ENCODE measurements at places on chromosomes 2 and 18.

- DNase-seq, result no peak
These were observed 9.1 kb downstream of the CNNM4 start for GRCh38 chr2:96769814-96770213.

- DNase-seq, result no peak
These were observed 7.4 kb upstream of the NPC1 start for GRCh38 chr18:23593720-23594119.

DNA sequence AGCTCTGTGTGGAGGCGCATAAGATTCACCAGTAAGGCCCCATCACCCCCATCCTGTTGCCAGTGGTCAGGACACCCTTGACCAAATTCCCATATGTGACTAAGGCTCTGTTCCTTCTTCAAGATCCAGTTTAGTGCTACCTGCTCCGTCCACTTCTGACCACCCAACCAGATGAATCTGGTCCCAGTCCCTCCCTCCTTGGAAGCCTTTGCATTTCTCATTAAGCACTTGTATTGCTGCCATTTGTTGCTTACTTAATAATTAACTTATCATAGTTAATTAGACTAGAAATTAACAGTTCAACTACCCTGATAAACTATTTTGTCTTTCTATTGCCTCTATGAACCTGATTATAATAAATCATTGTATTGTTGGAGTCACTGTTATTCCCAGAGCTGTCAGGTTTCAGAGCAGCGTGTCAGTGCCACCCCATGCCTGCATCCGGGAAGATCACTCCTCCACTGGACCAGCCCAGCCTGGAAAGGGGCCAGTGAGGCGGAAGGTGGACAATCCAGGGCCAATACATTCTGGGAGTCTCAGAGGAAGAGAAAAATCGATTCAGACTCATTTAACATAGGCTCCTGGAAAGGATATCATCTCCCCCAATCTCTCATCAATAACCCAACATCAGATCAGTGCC, 9.5 kb upstream of the NAT8 start:
- no peak for DNase-seq

- DNase-seq, result no peak
These were observed 3.2 kb downstream of the KLHL14 start for GRCh38 chr18:32769586-32770053.

DNA sequence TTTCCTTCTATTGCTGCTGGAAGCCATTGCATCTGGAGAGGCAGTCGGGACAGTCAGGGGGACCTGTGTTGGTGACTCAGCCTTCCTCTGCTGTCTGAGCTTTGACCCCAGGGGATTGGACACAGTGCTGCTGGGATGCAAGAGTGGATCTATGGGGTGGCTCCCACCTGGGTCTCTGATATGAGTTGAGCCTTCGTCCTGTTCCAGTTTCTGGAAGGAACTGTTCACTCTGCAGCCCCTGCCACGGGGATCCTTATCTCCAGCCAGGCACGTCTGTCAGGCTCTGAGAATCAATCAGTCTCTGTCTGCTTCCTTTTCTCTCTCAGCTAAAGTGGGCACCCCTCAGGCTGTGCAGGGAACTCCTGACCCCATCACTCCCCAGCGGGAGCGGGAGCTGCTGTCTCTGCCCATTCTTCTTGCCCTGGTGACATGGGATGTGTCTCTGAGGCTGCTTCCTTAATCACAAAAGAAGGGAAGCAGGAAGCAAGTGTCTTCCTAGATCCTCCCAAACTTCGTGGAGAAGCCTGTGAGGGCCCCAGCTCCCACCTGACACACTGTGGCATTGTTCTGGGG, 51.7 kb downstream of the ARHGAP28 start:
- no peak for DNase-seq

DNA sequence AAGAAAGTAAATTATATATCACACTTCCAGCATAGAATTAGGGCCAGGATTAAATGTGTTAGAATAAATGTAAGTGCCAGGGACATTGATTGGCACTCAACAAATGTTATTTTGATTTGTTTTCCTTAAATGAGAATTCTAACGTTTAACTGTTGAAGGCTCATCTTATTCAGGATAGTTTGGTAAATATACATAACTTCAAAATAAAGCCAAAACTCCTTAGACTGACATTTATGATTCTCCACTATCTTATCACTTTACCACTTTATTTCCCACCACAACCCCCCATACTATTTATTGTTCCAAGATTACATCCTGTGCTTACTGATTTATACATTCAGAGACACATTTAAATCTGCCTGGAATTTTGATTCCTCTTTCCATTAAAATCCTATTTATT, 769.5 kb upstream of the CDH2 start:
- no peak for DNase-seq

DNA sequence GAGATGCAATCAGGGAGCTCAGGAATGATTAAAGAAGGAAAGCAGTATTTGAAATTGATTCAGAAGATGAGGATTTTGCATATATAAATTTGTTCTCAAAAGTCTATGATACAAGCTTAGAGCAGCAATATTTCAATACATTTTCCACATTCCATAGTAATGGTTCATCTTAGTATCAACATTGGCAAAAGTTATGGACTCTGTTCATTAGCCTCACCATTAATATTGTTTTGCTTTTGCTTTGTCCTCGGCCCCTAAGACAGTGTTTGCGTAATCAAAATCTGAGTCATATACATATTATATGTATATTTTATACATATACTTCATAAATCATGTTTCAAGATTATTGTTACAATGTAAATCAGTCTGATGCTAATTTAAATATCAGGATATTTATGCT, 176.6 kb downstream of the CNTNAP5 start:
- no peak for DNase-seq

- DNase-seq, result no peak
These were observed 20.2 kb downstream of the SANBR start for GRCh38 chr2:61085883-61086282.

- DNase-seq, result no peak
These were observed 392.0 kb upstream of the LYPD1 start for GRCh38 chr2:133061874-133062593.

DNA sequence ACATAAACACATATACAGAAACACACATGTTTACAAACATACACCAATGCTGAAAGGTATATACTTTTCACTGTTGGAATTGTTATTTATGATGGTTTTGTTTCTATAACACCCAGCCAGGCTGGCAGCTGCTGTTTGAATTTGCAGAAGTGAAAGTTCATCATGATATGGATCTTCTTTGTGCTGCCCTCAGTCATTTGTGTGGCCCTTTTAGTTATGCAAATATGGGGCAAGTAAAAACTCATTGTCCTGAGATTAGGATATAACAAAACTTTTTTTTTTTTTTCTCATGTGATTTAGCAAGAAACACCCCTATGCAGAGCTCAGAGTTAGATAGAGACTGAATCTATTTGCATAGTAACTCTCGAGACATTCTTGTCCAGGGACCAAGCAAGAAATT, 714.1 kb downstream of the KCNJ3 start:
- DNase-seq, result no peak

DNA sequence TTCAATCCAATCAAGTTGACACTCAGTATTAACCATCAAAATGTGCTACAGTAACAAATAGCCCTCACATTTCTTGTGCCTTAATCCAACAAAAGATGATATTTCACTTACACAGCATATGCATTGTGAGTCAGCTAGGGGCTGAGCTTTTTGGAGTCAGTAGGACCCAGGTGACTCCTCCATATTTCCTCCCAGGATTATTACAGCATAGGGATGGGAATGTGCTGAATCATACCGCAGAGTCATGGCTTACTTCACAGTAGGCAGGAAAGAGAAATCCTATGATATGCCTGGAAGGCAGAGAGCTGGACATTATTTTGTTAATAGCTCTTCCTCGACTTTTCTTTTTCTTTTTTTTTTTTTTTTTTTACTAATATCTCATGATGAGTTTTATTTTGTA, 153.3 kb downstream of the TMEM182 start:
- DNase-seq, result no peak

DNA sequence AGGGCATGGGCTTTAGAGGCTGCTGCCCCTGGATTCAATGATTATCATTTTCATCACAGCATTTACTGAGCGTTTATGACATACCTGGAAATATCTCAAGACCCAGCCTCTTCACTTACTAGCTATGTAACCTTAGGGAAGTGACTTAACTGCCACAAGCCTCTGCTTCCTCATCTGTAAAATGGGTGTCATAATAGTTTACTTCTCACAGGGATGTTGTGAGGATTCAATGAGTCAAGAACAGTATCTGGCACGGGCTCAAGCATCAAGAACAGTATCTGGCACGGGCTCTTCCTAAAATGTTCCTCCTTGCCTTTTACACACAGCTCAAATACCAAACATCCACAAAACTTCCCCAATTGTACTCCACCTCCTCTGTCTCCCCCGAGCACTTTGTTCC, 31.4 kb downstream of the LGALSL start:
- no peak for DNase-seq

- no peak for DNase-seq
These were observed 3.6 kb downstream of the LDLRAD4 start for GRCh38 chr18:13221869-13222855.

DNA sequence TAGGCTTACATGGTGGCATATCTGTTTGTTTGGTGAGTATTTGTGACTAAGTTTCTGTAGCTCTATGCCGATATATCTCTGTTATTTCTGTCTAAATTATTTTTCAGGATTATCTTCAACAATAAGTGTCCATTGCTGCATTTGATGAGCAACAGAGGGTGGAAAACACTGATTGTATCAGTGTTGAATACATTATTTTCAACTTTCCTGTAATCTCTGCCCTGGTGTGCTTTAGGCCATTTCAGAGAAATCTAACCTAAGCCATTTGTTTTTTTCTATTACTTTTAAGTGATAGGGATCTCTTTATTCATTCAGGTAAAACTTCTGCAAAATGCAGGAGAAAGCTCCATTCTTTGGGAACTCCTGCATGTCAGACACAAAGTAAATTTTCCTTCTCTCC, 654.5 kb downstream of the RNF144A start:
- DNase-seq, result no peak

- DNase-seq, result no peak
These were observed 10.6 kb downstream of the MAPRE2 start for GRCh38 chr18:35051641-35052377.

DNA sequence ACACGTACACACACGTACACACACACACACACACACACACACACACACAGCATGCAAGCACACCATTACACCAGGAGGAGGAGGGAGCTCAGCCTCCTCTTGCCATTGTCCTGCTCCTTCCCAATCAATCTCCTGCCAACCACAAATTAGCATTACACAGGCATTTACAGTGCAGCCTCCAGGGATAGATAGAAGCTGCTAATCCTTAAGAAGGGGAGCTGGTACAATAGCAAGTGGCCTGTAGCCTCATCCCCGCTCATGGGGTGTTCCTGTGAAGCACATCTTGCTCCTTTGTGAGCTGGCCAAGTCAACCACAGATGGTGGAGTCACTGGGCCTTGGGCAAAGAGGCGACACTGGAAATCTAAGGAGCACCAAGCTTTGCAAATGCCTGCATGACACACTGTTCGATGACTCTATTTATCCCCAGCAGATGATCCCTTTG, 110.3 kb upstream of the PKDCC start:
- no peak for DNase-seq

DNA sequence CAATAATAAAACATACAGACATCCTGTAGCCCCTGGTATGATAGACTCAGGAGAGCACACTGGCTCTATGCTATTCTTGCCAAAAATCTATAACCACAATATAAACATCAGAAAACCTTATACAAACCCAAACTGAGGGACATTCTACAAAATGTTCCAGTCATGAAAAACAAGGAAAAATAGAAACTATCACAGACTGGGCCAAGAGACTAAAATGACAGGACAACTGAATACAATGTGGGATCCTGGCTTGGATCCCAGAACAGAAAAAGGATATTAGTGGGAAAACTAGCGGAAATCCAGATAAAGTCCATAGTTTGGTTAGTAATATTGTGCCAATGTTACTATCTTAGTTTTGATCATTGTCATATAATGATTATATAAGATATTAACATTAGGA, 29.6 kb upstream of the EPAS1 start:
- no peak for DNase-seq
